ENCODE measurements at places on chromosomes 2 and 18.

GRCh38 chr18:43022874-43023273 is 92.6 kb downstream of the RIT2 start:
- DNase-seq: no peak

GRCh38 chr2:168710754-168711467 is 91.5 kb upstream of the NOSTRIN start:
- DNase-seq: no peak

GRCh38 chr2:241560883-241561474 is 2.4 kb downstream of the BOK start:
- DNase-seq: no peak

DNA sequence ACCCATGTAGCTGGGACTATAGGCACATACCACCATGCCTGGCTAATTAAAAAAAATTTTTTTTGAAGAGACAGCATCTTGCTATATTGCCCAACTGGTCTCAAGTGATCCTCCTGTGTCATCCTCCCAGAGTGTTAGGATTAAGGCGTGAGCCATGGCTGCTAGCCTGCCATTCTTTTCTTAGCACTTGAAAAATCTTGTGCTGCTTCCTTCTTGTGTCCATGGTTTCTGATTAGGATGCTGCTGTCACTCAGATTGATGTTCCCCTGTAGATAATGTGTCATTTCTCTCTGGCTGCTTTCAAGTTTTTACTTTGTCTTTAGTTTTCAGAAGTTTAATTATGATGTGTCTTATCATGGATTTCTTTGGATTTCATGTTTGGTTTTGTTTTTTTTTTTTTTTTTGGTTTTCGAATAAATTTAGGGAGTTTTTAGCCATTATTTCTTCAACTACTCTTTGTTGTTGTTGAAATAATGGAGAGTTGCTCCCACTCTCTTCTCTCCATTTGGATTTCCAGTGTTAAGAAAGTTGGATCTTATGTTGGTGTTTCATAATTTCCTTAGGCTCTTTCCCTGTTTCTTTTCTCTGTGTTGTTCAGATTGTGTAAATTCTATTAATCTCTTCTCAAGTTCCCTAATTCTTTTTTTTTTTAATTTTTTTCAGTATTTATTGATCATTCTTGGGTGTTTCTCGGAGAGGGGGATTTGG is 2.5 kb downstream of the ATP9B start:
- DNase-seq: no peak

DNA sequence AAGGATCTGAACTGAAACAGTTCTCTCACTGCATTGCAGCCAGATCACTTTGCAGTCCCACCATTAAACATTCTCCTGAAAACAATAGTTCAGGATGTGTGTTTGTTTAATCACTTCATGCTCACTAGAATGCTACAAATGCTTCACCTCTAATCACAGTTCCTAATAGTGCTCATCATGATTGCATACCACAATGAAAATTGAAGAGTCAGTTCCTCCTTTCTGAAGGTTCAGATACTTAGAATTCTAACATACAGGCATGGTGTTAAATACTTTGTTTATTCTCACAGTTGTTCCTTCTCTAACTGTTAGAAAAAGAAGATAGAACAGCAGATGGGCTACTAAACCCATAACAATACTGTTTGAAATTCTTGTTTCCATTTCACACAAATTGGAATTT is 622.3 kb upstream of the ACVR2A start:
- DNase-seq: no peak

DNA sequence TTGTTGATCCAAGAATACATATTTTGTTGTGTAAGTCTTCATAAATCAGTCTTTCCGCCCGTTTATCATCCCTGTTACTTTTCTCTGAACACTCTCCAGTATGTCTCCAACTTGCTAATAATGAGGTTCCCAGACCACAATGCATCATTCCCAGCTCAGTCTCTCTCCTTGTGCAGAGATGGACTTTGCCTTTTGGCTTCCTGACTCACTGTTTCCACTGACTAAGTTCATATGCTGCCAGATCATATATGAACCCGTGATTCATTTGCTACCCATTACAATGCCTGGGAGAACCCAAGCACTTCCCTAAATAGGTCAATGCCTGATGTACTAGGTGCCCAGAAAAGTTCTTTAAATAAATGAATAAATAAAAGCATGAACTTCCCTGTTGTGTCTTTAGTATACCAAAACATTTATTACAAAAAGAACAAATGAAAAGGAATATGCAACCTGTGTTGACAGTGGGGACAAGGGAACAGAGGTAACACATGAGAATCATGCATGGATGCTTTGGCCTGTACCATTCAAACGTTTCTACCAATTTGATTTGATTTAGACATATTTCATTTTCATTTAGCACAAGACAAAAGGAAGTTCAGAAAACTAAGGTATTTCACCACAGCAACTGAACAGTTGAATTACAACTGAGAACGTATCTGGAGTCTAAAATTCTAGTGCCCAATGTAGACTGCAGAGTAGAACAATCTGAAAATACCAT is 215.4 kb upstream of the HNRNPA3 start:
- no peak for DNase-seq

DNA sequence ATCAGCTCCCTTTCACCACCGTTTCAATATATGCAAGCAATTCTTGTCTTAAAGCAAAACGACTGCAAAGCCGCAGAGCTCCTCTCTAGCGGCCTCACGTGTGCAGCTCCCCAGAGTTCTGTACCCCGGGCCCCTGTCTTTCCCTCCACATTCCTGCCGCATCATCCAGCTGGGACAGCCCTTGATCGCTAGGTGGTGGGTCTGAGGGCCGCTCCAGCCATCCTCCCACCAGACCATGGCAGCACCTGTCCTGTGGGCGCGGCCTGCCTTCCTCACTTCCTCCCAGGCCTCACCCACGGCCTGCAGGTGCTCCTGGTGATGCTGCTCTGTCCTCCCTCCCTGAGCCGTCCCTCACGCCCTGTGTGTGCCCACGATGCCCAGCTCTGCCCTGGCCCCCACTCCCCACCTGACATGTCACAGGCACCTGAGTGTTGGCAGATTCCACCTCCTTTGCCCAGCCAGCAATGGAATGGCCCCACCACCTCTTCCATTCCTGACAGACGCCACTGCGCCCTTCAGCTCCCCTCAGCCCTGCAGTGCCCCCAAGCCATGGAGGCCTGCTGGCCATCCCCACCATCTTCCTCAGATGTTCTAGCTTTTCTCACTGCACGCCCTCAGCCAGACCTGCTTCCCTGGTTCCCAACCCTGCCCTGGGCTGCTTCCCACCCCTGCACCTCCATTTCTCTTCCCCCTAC is 15.3 kb upstream of the ALLC start:
- DNase-seq: no peak

GRCh38 chr2:8268172-8268783 is 413.6 kb upstream of the ID2 start:
- no peak for DNase-seq

GRCh38 chr18:78699499-78699898 is 280.1 kb upstream of the SALL3 start:
- no peak for DNase-seq

- no peak for DNase-seq
These were observed 102.7 kb downstream of the MAP2 start for GRCh38 chr2:209526561-209526960.

GRCh38 chr2:88448248-88448647 is 4.2 kb downstream of the FOXI3 start:
- DNase-seq: no peak

GRCh38 chr2:233060501-233060979 is 398 bp downstream of the INPP5D start:
- no peak for DNase-seq

- no peak for DNase-seq
These were observed 55.1 kb downstream of the PPP4R1 start for GRCh38 chr18:9559253-9559652.
